ENCODE measurements at places on chromosomes 4 and X.

DNA sequence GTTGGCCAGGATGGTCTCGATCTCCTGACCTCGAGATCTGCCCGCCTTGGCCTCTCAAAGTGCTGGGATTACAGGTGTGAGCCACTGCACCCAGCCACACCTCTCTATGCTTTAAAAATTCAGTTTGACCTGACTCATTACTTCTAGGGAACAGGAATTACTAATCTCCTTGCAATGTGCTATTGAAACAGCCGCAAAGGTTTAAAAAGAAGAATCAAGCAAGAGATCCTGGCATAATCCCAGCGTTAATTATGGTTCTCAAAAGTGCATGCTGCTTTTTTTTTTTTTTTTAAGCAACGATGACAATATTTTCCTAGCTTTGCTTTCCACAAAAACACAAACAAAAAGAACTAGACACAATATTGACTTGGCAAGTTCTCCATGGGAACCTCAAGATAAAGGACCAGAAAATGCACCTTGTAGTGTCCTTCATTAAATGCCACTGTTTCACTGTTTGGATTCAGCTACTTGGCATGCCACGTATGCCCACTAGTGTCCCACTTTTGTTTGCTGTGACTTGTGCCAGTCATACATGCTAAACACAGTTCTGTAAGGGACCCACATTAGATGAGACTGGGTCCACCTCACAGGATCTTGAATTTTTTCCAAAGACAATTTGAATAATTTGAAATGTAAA lies 112.6 kb upstream of the PPARGC1A start:
- no peak for DNase-seq

DNA sequence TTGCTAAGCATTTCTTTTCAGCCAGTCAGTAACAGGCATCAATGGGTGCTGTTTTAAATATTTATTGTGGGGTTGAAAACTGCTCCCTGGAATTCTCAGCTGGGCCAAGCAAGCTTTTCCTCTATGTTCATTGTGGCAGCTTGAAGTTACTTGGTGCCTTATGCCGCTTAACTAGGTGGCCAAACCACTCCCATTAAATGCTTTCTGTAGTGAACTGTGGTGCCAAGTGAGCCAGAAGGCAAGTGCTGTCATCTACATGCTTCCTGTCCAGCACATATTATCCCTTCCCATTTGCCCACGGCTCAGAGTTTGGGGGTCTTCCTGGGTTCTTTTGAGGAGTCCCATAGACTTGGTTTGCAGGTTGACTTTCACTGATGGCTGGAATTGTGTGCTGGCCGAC lies 64.8 kb downstream of the TAB3 start:
- DNase-seq: no peak

DNA sequence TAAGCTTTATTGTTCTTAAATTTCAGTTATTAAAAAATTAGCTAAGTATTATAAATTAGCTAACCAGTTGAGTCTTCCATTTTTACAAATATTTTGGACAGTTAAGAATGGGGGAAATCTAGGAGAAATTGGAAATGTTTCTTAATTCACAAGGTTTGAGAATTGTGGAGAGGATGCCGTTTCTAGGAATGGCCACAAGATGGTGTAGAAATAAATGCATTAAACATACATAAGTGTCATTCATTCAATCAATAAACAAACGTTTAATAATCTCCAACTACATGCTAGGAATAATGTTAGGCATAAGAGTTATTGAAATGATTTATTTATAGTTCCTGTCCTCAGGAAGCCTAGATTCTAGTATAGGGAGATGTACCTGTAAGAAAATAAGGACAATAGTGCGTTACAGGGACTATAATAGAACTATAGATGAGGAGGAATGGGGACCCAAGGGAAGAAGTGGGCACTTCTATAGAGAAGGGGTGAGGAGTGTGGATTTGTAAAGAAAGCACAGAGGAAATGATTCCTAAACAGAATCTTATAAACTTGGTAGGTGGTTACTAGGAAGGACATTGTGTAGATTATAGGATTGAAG lies 195.7 kb upstream of the ANK2 start:
- DNase-seq: no peak

GRCh38 chr4:176575141-176575730 lies 217.5 kb downstream of the VEGFC start:
- no peak for DNase-seq

DNA sequence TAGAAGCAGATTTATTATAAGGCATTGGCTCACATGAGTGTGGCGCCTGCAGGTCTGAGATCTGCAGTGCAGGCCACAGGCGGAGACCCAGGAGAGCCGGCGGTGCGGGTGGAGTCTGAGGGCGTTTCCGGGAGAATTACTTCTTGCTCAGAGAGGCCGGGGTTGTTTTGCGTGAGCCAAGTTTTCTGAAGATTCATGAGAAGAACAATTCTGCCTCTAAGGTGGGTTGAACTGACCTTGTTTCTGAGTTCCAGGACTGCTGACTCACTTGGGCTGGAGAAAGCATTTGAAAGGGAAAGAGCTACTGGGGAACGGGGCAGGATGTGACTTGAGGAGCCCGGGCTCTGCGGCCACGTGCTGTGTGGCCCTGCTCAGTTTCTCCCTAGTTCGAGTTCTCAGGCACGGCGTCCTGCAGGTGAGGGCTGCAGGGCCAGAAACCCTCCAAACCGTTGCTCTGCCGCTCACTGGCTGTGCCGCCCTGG lies 36.7 kb upstream of the SORCS2 start:
- no peak for DNase-seq

DNA sequence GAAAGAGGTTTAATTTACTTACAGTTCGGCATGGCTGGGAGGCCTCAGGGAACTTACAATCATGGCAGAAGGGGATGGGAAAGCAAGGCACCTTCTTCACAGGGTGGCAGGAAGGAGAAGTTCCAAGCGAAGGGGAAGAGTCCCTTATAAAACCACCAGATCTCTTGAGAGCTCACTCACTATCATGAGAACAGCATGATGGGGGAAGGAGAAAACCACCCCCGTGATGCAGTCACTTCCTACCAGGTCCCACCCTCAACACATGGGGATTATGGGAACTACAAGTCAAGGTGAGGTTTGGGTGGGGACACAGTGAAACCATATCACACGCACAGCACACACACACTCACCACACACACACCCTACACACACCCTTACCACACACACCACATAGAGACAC lies 104.3 kb downstream of the DCTD start:
- DNase-seq: no peak

GRCh38 chr4:37993806-37994205 lies 33.6 kb downstream of the PTTG2 start:
- DNase-seq: no peak

- DNase-seq: no peak
Measured at GRCh38 chrX:45748369-45748774, 547.7 kb upstream of the DIPK2B start.

GRCh38 chr4:122716825-122717448 lies 15.6 kb upstream of the BBS12 start:
- DNase-seq: peak; percentile 85

- DNase-seq: no peak
Measured at GRCh38 chr4:6619116-6619465, 21.4 kb upstream of the MRFAP1 start.

- no peak for DNase-seq
Measured at GRCh38 chr4:104881136-104881886, 265.4 kb upstream of the TET2 start.

DNA sequence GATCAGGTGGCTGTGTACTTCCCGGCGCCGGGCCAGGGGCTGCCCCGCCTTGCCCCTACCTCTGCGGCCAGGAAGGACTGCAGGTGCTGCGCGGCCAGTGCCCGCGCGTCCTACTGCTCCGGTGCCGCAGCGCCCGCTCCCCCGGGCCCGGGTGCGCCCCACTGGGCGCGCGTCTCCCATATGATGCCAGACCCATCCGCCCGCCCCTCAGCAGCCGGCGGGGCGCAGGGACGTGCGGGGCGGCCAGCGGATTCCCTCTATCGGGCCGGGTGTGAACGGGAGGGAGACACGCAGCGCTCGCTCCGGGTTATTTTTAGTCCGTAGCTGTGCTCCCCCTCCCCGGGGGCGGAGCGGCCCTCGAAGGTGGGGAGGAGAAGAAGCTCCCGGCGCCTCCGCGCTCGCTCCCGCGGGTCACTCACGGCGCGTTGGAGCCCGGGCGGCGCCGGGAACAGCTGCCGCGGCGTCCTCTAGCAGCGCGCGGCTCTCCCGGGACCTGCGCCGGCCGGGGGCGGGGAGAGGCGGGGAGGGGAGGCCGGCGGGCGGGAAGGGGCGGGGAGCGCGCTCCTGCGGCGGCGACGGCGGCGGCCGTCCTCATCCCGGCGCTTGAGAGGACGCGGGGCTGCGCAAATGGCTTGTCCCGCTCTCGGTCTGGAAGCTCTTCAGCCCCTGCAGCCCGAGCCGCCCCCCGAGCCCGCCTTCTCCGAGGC lies 103.6 kb downstream of the UCHL1 start:
- DNase-seq: peak; percentile 24

GRCh38 chrX:46628460-46629371 lies 55.2 kb downstream of the CHST7 start:
- peak; percentile 33 for DNase-seq

All from stimulated activated CD8-positive, alpha-beta memory T cell treated with anti-CD3 and anti-CD28 coated beads, Interleukin-4, amount 100 ng/mL, for 48 hours (primary cell).